ENCODE measurements at places on chromosomes 7 and 10.

DNA sequence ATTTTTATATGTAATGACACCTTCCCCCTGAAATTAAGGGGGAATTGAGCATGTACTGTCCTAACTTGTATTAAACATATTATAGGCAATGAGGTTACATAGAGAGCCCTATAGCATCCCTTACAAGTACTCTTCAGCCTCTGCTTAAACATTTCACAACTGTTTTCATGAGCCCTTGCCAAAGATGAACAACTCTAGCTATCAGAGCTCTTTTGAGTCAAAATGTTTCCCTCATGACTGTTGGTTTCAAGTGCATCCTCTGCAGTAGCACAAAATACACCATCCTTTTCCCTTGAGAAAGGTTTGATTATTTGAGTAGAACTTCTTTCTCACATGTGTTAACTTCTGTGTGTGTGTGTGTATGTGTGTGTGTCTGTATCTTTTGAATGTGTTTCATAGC is 1157.6 kb upstream of the CELF2 start:
- DNase-seq, result no peak

- no peak for DNase-seq
Measured at GRCh38 chr7:27751888-27752660, 12.1 kb downstream of the TAX1BP1 start.

DNA sequence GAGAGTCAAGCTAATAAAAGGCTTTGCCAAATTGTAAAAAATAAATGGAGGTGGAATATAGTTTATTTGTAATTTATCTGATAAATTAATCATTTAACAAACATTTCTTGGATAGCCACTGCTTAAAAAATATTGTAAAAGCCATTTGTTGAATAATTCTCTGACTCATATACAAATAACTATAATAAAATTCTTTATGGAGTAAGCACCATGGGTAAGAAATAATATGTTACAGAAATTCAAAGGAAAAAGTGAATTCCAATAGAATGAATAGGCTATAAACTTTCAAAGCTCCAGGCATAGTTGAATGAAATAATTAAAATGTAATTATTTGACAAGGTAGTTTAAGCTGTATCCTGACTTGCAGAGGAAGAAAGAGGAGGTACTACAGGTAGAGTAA is 291.4 kb upstream of the TMEM229A start:
- DNase-seq, result no peak

- no peak for DNase-seq
Measured at GRCh38 chr10:112816033-112816430, 134.0 kb upstream of the TCF7L2 start.

DNA sequence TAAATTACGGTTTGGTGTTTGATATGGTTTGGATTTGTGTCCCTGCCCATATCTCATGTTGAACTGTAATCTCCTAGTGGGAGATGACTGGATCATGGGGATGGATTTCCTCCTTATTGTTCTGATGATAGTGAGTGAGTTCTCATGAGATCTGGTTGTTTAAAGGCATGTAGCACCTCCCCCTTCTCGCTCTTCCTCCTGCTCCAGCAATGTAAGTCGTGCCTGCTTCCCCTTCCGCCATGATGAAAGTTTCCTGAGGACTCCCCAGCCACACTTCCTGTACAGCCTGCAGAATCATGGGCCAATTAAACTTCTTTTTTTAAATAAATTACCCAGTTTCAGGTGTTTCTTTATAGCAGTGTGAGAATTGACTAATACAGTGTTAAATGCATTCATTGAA is 116.6 kb downstream of the DOCK4 start:
- DNase-seq, result no peak

DNA sequence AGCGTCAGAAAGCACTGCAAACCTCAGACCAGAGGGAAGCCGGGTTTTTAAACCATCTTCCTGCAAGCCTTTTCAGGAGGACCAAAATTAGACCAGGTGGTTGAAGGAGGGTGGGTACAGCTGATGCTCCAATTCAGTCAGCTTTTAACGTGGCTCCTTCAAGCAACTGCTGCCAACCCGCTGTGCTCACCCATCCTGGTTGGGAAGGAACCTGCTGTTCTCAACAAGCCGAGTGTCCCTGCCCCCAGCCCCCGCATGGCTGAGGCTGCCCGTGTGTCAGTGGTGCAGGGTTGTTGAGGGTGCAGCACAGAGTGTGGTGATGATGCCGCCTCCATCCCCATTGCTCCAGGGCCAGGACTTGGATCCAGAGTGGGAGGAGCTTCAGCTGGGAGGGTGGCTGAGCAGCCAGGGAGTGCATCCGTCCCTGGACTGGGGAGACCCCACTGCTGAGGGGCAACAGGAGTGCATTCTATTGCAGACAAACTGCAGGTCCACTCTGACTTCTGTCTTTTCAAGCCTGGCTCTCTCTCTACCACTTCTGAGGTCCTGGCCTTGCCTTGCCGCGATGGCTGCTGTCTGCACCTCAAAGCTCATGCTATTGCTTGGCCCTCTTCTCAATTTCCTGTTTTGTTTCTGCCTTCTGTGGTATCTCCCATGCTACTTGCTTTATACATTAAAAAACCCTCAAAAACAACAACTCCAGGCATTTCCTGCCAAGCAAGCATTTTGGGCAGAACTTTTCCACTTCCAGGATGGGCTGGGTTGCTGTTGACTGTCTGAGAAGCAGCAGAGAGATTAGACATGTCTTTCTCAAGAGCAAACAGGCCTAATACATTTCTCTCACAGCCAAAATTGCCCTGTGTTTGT is 134.7 kb downstream of the DNAJB6 start:
- no peak for DNase-seq

- no peak for DNase-seq
Measured at GRCh38 chr10:66695046-66695445, 230.8 kb upstream of the LRRTM3 start.

DNA sequence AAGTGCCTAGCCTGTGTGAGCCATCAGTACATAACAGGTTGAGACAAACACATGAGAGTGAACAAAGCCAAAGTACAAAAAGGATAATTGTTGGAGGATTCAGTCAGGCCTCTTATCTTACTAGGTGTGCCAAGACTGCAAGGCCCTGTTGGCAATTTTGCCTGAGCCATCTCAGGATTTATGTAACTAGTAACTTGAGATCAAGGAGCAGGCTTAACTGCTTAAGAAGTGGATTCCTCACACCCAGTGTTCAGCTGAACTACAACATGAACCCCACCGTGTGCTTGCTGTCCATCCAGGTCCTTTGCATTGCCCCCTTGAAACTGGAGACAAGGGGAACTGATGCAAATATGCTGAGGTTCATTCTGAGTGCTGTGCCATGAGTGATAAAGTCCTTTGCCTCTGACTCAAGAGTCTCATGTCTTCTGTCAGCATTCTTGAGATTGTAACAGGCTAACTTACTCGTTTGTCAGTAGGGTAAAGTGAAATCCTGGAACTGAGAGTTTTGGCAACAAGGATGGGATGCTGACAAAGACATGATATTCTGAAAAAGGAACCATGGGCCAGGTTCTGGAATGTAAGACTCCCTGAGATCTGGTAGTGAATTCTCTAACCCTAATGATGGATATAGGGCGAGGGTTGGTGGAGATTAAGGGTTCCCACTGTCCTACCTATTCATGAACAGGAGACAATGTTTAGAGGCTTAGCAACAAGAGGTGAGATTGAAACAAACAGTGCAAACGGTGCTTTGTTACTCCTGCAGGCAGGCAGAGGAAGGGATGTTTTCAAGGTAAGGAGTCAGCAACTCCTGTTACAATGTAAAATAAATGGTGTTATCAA is 44.1 kb upstream of the GATAD1 start:
- no peak for DNase-seq

DNA sequence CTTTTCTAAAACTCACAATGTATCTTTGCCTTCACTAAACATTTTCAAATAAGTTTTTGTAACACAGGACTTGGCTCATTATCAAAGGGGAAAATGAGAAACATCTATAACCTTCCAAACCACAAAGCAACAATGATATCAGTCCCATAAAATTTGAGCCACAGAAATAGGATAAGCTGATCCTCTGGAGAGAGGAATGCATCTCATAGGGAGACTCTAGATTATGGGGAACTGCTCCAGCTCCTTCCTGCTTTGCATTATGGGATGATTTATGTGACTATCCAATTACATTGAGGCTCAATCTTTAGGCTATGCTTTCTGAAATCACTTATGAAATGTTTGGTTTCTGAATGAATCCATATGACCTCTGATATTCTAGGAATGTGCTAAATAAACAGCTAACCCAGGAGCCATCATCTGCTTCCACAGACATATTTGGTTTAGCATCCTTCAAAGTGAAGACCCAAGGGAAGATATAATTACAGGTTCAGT is 70.4 kb downstream of the CUBN start:
- DNase-seq, result no peak

DNA sequence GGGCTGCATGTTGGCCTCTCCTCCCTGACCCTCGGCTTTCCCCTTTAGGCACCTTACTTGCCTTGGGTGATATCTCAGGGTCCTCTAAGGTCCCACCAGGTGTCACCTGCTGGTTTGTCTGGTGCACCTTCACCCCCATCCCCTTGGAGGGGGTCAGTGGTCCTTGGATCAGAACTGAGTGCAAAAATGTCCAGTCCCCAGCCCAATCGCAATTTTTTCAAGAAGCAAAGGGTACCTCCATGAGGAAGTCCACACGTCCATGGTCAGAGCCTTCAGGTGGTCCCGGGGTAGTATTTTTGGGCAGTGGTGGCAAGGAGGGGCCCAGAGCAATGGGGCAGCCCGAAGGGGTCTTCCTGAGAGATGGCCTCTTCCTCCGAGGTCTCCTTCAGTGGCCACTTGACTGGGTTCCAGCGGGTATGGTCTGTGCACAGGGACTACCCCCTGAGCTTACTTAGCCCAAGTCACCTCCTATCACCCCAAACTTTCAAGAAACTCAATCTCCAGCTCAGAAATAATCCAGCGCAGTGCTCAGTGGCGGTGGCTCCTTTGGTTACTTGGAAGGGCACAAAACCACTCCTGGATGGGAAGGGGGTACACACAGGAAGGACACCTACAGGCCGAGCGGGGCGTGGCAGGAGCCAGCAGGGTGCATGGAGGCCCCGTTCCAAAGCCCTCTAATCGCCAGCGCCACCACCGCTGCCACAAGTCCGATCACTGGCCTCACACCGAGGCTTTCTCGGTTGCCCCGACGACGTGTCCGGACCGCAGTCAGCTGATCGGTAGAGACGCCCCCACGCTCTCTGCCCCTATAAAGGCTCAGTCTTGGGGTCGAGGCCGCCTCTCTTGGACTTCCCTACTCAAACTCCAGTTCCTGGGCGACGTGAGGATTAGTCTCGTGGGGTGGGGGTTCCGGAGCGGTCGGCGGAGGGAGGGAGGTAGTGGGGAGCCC is 4.5 kb downstream of the SAP25 start:
- peak; percentile 68 for DNase-seq

DNA sequence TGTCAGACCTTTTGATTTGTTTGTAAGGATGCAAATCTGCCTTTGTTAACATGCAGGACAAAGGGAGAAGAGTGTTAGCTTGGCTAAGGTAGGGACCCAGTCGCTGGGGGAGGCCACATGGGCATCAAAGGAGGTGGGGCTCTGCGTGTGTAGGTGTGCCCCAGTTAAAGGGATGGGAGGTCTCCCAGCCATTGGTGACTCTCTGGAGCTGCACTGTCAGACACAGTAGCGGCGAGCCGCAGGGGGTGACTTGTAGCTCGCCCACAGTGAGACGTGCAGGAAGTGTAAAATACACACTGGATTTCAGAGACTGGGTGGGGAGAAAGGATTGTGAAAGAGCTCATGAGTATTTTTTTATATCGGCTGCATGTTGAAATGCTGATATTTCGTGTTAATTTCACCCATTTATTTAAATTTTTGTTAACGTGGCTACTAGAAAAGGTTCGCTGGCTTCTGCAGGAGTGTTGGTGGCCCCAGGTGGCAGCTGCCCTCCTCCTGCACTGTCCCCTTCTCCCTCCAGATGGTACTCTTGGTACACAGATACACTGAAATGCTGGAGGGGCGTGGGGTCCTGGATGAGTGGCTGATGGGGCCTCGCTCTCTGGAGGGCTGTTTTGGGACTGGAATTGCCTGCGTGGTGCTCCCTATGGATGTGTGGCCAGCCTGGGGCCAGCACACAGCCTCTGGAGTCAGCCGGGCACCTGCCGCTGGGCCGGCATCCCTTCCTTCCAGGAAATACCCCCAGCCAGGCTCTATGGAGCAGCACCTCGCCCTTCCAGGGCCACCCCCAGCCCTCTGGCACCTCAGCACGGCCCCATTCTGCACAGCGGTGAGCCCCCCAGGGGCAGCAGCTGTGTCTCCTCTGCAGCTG is 59.2 kb downstream of the LHPP start:
- DNase-seq, result no peak

GRCh38 chr7:46233585-46234329 is 312.7 kb upstream of the IGFBP3 start:
- DNase-seq, result no peak

- DNase-seq, result no peak
Measured at GRCh38 chr10:33863352-33863751, 528.9 kb upstream of the NRP1 start.
